ENCODE measurements at places on chromosomes 6 and 20. TPM values are rescaled to one million over a fixed set of nuclear protein-coding genes. Genes with fewer than 3 reads are reported as not detected.

RAET1L gene
- not detected for total RNA-seq

RIPPLY2 gene
- total RNA-seq: not detected

TBCC gene
- 41.8 TPM for total RNA-seq

RAB32 gene
- total RNA-seq: 297 TPM

Measured in melanocyte of skin (primary cell).